Left ventricle myocardium inferior (tissue), 1 donor: ENCODE measurements at places on chromosomes 13 and 19. TPM values are rescaled to one million over a fixed set of nuclear protein-coding genes. Genes with fewer than 3 reads are reported as not detected.

Gene TBC1D17
- 47.5 TPM for total RNA-seq

Gene SIGLEC9
- 1.7 TPM for total RNA-seq

Gene PEG3
- total RNA-seq: 10.0 TPM

Gene NDUFA3
- 503 TPM for total RNA-seq

Gene LILRB5
- 5.7 TPM for total RNA-seq

Gene SHISA7
- not detected for total RNA-seq

Gene NUMBL
- 14.7 TPM for total RNA-seq
